Activated CD4-positive, alpha-beta T cell treated with anti-CD3 and anti-CD28 coated beads for 24 hours (primary cell): ENCODE measurements at places on chromosomes 7 and 10.

GRCh38 chr10:79149662-79150443 lies 81.1 kb downstream of the ZMIZ1 start:
- DNase-seq, result no peak

GRCh38 chr10:88528806-88529570 lies 54.1 kb downstream of the RNLS start:
- DNase-seq, result no peak

DNA sequence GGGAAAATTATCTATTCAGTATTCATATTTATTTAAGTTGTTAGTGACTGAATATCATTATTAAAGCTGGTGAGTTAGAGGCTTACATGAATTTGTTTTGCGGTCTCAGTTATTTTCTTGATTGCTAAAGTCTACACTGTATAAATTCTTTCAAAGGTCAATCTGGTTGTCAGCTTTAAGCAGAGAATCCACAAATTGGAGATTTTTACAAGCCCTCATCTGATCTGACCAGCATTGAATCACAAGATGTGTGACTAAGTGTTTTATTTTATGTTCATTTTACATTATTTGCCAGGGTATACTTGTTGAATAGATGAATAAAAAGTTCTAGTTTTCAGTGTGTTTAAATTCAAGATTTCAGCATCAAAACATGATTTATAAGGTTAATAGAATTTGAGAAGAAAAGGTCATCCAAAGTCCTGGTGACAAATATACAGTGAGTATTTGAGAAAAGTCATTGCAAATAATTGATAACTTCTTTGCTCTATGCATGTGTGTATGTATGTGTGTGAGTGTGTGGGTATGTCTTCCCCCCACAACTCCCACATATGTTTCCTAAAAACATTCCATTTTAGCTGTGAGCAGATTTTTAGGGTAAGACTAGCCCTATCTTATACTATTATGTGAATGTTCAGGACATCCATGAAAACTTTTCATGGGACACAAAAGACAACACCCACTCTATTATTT lies 4.4 kb downstream of the SEMA3A start:
- no peak for DNase-seq

GRCh38 chr10:131820626-131821025 lies 80.2 kb upstream of the PPP2R2D start:
- DNase-seq, result no peak
